ENCODE measurements at places on chromosomes 4 and X.

GRCh38 chr4:57117491-57117890 lies 7.3 kb upstream of the IGFBP7 start:
- DNase-seq = no peak

GRCh38 chr4:144347121-144347520 lies 206.6 kb upstream of the GYPA start:
- no peak for DNase-seq

GRCh38 chr4:25892796-25893195 lies 21.2 kb upstream of the SMIM20 start:
- no peak for DNase-seq

DNA sequence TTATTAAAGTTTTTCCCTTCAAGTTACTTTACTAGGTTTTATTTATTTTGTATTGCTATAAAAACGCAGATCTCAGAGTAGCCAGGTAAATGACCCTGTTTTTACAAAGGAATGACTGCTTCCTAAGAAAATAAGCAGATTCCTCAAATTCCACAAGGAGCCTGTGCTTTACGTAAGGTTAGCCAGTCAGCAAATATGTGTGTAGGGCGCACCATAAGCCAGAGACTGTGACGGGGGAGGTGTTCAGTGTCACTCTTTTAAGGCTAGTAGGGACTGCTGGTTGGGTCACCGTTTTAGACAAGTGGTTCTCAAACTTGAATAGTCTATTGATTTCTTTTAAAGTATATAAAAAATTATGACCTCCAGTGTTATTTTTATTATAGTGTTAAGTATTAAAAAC lies 119.9 kb downstream of the ANK2 start:
- DNase-seq = no peak

DNA sequence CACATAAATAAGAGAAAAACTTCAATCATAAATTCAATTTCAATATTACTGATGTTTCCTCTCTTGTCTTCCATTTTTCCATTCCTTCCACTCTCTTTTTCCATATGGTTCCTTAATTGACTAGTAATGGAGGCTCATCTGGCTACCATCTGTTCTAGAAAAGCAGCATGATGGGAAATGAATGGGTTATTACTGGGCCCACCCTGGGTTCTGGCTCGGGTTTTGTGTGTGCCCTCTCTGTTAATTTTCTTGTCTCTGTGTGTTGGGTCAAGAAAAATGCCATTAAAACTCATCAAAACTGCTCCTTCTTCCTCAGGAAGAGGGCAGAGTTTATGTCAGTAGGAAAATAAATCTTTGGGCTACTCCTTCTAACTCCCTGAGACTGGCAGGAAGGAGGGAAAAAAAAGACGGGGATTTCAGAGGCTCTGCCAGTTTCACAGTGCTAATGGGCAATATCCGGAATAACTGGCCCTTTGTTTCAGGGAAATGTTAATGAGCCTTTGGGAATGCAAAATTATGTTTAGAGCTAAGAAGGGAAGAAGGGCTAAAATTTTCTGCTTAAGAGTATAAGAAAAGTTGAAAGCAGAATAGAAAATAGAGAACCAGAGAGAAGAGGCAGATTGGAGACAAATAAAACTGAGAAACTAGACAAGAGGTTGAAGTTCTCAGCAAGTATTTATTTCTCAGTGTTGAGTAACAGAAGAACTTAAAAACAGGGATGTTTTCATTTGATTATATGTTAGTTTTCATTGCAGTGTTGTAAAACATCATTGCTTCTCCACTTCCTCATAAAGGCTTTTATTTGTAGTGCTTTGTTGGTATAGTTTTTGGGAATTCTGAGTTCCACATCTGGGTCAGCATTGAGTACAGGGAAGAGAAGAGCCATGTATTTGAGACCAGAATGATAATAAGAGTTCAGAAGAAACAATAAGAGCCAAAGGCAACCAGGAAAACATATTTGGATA lies 19.7 kb downstream of the GABRB1 start:
- DNase-seq = no peak

GRCh38 chrX:14660970-14661369 lies 131.6 kb downstream of the GLRA2 start:
- no peak for DNase-seq

DNA sequence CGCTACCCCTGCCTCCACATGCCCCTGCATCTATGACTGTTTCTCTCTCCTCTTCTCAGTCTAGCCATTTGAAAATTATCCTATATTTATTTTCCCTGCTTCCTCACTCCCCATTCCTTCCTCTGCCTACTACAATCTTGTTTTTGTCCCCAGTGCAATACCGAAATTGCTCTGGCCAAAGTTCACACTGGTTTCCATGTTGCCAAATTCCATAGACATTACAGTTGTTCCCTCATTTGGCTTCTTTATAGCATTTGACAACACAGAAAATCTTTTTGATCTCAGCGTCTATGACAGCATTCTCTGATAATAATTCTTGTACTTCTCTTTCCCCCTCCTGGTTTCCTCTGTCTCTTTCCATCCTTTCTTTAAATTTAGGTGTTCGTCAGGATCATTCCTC lies 99.4 kb downstream of the GPR82 start:
- DNase-seq = no peak

GRCh38 chr4:186298031-186298647 lies 32.1 kb downstream of the F11 start:
- DNase-seq = no peak

DNA sequence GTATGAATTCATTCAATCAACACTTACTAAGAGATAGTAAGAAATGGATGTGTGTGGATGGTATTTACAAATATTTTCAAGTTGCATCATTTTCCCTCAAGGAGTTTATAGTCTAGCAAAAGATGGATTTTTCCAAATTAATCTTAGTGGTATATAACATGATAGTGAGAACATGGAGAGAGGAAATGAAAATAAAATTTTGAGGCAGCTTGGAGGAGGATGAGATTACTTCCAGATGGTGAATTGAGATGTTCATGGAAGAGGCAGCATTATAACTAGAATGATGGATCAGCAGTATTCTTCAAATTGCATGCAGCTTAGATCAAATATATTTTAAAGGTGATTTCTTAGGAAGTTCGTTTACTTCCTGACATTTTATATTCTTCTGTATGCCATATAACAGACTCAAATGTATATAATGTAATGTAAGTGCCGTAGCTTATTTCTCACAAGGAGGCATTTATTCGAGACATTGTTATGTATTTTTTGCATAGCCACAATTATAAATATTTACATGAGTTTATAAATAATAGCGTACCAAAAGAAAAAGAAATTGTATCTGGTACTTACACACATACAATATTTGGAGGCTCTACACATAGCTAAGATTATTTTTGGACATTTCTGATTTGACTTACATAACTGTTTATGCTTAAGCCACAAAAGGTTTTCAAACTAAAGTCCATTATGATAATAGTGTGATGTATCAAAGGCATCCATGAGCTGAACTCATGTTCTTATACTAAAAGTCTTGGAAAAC lies 439.4 kb downstream of the SPRY1 start:
- no peak for DNase-seq

- DNase-seq = peak; percentile 9
Measured at GRCh38 chrX:147912093-147912801, 528 bp downstream of the FMR1 start.

GRCh38 chrX:3962511-3963311 lies 249.3 kb upstream of the PRKX start:
- no peak for DNase-seq

DNA sequence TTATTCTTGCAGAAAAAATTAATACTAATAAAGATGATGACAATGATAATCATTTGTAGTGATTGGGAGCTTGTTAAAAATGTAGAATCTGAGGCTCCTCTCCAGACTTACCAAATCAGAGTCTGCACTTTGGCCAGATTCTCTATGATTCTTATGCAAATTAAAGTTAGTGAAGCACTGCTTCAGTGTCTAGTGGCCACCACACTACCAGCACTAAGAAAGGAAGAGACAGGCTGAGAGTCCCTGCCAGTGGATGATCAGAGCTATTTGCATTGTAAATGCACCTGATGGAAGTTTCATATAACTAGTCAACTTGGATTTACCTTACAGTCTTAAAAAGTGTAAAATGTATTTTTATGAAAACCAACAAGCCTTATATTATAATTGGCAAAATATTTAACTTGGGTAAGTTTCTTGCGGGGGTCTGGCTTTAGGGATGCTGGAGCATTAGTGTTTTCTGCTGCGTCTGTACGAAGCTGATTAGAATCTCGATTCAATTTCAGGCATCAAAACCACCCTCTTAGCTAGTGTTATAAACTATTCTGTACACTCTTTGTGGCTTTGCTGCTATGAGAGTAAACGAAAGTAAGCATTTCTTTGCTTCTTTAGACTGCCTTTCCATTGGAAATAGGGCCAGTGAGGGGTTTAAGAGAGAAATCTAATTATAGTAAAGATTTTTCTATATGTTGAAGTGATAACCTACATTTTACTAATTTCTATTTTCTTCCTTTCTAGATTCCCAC lies 114.1 kb downstream of the TLL1 start:
- no peak for DNase-seq

- DNase-seq = no peak
Measured at GRCh38 chr4:13329963-13330362, 154.2 kb downstream of the RAB28 start.

- no peak for DNase-seq
Measured at GRCh38 chrX:22788221-22788620, 211.5 kb upstream of the DDX53 start.

GRCh38 chrX:129846716-129847115 lies 3.0 kb upstream of the ZDHHC9 start:
- DNase-seq = no peak

GRCh38 chr4:182924497-182924896 lies 7.3 kb upstream of the DCTD start:
- DNase-seq = no peak

DNA sequence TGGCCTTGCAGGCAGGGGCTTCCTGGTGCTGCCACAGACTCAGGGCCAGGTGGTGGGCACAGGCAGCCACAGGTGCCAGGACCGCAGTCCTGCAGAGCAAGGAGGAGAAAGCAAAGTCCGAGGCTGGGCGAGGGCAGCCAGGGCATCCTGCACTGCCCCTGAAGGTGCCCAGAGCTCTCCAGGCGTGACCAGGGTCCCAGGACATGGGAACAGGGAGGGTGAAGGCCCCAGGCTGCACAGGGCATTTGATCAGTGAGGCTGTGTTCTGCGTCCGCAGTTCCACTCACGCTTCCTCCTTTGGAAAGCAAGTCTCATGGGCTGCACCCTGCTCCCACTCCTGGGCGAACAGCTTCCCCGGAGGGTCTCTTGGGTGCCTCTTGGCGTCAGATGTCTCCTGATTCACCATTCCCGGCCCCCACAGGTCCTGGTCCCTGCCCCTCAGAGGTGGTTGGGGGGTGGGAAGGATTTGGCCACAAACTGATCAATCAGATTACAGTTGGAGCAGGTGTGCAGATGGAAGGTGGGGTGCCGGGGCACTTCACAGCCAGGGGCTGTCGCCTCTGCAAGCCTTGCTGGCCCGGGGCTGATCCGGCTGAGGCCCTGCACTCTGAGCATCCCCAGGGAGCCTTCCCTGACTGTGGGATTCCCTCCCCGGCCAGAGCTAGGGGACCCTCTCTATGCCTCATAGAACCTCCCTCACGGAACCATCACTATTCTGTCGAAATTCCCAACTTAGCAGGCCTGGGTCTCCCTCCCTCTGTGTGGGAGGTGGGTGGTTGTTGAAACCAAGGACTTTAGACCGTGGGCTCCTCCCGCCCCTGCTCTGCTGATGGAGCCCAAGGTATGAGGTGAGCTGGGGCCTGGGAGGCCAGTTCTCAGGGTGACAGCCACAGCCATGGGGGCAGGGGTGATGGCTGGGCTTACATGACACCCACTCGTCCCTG lies 3.3 kb downstream of the SH3TC1 start:
- DNase-seq = no peak

GRCh38 chr4:147768113-147768512 lies 36.2 kb downstream of the ARHGAP10 start:
- no peak for DNase-seq

- DNase-seq = no peak
Measured at GRCh38 chrX:2351321-2351720, 149.5 kb downstream of the DHRSX start.

DNA sequence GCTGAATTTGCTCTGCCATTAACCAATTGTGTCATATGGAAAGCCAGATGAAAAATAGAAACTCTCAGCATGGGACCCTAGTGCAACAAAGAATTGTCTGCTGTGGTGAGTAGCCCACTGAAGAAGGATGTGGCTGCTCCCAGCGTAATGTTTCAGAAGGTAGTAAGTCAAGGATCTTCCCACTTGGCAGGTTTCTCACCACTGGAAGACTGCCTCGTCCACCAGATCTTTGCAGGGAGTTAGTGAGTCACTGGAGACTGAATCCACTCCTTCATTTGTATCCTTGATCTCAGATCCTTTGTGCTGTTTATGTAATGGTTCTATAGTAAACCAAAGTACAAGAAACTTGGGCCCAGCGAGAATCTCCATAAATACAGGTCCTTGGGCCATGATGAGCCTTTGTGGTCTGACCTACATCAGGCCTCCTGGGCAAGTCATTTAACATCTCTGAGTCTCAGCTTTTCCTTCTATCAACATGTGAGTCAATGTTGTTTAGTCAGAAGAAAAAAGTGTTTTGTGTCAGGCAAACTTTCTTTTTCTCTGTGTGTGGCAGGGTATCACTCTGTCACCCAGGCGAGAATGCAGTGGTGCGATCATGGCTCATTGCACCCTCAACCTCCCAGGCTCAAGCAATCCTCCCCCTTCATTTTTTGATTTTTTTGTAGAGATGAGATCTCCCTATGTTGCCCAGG lies 78.0 kb upstream of the CCDC160 start:
- no peak for DNase-seq

GRCh38 chr4:37665333-37666320 lies 20.5 kb downstream of the RELL1 start:
- no peak for DNase-seq

GRCh38 chr4:164847967-164848649 lies 28.9 kb upstream of the APELA start:
- DNase-seq = no peak

DNA sequence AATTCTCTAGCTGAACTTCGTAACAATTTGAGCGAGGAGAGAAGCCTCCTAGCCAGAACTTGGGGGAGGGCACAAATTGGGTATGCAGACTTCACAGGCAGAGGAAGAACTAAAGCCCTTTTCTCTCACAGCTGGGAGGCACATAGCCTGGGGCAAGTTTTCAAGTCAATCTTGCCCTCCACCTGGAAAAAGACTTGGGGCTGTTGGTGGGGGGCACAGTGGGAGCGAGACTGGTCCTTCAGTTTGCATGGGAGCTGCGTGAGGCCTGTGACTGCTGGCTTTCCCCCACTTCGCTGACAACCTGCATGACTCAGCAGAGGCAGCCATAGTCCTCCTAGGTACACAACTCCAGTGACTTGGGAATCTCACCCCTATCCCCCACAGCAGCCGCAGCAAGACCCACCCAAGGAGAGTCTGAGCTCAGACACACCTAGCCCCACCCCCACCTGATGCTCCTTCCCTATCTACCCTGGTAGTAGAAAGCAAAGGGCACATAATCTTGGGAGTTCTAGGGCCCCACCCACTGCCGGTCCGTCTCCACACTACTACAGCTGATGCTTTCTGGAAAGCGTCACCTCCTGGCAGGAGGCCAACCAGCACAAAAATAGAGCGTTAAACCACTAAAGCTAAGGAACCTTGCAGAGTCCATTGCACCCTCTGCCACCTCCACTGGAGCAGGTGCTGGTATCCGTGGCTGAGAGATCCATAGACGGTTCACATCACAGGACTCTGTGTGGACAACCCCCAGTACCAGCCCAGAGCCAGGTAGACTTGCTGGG lies 160.8 kb downstream of the CBLL2 start:
- DNase-seq = no peak

GRCh38 chr4:112416464-112416863 lies 99.5 kb downstream of the NEUROG2 start:
- no peak for DNase-seq

All from activated effector memory CD4-positive, alpha-beta T cell treated with Interleukin-2 at 50 U/mL for 16 hours (primary cell).